ENCODE measurements at places on chromosomes 1 and 21.

DNA sequence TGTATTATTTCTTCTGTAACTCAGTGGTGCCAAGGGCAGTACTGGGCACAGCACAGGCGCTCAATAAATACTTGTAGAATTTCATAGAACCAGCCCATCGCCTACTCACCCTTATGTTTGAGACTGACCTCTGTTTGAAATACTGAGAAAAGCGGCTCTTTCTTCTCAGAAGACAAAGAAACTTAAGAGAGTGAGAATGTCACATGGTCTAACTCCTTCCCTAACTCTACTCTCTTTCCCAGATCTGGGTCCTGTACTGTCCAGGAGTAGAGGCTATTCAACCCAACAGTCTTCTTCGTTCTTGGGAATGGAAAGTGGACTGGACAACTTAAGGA is 4.2 kb downstream of the IGSF8 start:
- no peak for DNase-seq

DNA sequence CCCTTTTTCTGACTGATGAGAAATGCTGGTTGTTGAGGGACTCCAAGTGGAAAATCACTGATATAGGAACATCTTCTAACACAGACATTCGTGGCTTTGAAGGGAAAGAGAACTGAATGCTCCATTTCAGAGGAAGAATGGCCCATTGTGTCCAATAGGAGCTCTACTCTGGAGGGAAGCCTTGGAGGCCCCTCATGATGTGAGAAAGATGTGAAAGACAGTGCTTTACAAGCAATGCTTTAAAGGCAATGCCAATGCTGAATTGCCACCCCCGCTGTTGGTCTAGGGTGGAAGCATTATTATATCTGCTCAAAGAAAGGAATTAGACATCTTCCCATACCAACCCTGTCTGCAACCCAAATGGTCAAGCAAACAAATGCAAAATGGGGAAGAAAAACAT is 13.7 kb downstream of the NMNAT2 start:
- DNase-seq, result no peak

DNA sequence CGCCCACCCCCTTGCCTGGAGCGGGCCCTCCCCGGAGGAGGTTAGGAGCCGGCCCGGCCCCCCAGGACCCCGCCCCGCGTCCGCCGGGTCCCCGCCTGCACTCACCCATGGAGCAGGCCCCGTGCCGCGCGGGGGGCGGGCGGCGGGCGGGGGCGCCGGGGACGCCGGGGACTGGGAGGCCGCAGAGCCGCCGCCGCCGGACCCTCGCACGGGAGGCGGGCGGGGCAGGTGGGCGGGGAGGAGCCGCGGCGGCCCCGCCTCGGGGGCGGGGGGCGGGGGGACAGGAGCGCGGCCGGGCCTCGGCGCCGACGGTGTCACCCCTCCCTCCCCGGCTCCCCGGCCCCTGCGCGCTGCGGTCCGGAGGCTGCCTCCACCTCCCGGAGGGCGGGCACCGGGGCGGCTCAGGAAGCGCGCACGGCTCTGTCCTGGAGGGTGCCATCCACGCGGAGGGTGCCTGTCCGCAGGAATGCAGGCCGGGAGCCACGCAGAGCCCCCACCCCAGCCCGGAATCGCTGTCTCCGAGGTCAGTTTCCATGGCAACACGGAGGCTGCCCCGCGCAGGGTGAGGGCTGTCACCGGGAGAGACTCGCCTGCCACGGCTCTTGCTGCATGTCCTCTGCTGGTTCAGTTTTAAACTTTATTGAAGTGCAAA is 5.9 kb upstream of the PLEKHG5 start:
- no peak for DNase-seq

- DNase-seq, result no peak
Observed at GRCh38 chr1:66978201-66978600, 53.4 kb downstream of the MIER1 start.

DNA sequence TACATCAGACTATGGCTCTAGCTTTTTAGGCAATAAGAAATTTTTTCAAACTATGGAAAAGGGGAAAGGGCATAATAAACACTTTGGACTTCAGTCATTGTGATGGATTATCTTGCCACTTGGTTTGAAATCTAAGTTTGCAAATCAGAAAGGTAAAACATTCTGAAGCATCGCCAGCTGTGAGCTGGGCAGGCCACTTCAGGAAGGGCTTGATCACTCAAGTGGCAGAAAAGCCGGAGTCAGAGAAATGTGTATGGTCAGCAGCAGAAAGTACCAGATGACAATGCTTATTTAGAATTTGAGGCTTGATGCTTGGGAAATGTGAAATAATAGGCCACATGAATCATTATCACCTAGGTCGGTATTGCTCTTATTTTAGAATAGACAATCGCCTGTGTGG is 79.7 kb downstream of the ZNF648 start:
- DNase-seq, result no peak

DNA sequence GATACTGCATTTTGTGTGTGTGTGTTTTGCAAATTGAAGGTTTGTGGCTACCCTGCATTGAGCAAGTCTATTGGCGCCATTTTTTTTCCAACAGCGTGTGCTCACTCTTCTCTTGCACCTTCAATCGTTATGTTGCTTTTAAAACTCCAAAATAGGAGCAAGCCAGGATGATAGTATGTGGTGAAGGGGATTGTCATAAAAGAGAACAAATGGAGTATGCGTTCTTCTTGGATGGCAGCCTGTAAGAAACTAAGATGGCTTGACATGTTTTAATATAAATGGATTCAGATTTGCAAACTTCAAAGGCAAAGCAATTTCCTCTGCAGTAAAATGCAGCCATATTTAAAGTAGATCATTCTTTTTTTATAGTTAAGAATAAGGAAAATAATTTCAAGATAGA is 43.2 kb upstream of the KCNK1 start:
- DNase-seq, result no peak

GRCh38 chr1:104229860-104230259 is 480.2 kb downstream of the AMY1C start:
- no peak for DNase-seq

GRCh38 chr21:45827881-45828579 is 153.5 kb upstream of the COL6A1 start:
- DNase-seq, result no peak

GRCh38 chr1:26280333-26281042 is 602 bp downstream of the SH3BGRL3 start:
- DNase-seq, result no peak

DNA sequence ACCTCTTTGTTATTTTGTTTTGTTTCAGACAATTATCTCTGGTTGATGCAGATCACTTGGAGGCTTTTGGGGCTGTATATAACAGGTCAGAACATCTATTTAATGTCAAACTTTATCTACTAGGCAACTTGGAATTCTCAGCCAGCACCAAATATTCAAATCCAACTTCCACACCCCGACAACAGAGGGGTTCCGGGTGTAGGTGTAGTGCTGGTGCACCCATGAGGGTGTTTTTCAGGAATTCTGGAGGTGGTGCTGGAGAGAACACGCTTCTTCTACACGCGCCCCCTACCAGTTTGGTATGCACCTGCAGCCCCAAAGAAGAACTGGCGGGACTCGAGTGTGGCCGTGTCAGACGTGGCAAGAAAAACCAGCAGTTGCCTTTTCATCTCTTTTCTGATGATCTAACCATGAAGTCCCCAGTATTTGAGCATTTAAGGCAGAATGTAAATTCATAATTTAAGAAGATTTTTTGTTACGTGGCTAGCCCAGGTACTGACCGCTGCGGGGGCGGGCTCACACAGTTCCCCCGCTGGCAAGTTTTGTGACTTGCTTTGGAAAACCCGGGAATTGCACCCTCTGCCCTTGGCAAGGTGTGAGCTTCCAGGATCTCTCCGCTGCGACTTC is 462 bp upstream of the TLCD4 start:
- DNase-seq, result peak; percentile 17

DNA sequence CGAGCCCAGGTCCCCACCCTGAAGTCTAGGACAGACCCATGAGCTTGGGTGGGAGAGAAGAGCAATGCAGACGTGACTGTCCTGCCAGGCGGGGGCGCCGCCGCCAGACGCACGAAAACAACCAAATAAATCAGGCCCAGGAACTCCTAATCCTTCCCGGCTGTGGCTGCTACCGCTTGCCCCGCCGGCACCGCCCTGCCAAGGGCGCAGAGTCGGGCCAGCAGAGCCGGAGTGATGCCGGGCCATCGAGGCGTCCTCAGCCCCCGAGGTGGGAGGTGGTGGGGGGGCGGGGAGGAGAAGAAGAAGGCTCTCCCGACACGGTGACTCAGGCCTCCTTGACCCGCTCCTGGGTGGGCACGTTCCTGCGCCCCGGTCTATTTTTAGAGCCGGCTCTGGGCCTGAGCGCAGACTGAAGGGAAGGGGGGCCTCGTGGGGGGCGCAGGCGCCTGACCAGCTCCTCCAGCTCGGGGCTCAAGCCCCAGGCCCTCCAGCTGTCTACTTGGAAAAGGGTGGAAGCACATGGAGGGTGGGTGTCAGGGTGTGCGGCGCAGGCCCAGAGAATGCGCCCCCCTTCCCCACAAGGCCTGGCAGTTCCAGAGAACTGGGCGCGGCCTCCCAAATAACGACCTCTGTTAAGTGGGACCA is 10.7 kb upstream of the COL16A1 start:
- no peak for DNase-seq

GRCh38 chr1:241551759-241552638 is 19.8 kb downstream of the KMO start:
- no peak for DNase-seq

- peak; percentile 11 for DNase-seq
Observed at GRCh38 chr1:158506369-158506987, 34.5 kb downstream of the OR10R2 start.

Measured in activated CD8-positive, alpha-beta memory T cell treated with anti-CD3 and anti-CD28 coated beads for 1 hour (primary cell).